Esophagus squamous epithelium (tissue), 5 donors: ENCODE measurements at places on chromosomes 3 and 15.

GRCh38 chr15:32676169-32676568, 34.7 kb downstream of the SCG5 start:
- no peak for DNase-seq

DNA sequence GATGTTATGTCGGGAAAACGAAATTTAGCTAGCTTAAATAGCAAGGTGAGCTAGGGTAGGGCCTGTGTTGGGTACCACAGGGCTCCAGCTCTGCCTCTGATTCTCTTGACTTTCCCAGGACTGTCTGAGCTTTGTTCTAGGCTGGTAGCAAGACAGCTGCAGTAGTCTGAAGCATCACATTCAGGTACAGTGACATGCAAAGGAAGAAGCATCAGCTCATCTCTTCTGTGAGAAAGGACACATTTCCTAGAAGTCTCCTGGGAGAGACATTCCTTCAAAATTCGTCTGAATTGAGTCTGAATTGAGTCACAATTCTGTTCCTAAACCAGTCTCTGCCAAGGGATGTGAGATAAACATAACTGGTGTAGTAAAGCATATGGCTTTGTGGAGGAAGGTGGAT, 8.5 kb upstream of the UBXN7 start:
- no peak for DNase-seq

- DNase-seq, result no peak
Measured at GRCh38 chr3:134094491-134094890, 64.8 kb upstream of the SLCO2A1 start.

DNA sequence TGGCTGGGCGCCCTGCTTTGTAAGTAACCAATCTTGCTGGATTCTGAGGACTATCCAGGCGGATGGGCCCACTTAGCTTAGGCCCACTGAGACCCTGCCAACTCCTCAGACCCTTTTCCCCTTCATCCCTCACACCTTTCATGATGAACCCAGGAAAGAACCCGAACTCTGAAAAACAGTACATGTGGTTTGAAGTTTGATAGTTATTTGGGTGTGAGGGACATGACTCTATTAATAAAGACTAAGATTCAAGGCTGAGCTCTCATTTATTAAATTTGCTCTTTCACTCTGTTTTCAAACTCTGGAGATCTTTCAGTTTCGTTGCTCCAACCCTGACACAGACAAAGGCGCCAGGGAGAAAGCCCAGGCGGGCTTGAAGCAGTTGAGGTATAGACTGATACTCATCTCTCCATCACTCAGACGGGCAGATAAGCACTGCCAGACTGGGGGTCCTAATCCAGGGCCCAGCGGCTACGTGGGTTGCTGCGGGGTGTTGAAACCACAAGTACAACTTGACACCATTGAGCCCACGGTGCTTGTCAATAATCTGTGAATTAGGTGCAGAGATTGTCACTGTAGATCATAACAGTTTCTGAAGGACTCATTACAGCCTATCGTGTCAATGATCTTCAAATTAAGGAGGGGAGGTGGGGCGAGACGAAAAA, 7.2 kb upstream of the SOX2 start:
- no peak for DNase-seq

DNA sequence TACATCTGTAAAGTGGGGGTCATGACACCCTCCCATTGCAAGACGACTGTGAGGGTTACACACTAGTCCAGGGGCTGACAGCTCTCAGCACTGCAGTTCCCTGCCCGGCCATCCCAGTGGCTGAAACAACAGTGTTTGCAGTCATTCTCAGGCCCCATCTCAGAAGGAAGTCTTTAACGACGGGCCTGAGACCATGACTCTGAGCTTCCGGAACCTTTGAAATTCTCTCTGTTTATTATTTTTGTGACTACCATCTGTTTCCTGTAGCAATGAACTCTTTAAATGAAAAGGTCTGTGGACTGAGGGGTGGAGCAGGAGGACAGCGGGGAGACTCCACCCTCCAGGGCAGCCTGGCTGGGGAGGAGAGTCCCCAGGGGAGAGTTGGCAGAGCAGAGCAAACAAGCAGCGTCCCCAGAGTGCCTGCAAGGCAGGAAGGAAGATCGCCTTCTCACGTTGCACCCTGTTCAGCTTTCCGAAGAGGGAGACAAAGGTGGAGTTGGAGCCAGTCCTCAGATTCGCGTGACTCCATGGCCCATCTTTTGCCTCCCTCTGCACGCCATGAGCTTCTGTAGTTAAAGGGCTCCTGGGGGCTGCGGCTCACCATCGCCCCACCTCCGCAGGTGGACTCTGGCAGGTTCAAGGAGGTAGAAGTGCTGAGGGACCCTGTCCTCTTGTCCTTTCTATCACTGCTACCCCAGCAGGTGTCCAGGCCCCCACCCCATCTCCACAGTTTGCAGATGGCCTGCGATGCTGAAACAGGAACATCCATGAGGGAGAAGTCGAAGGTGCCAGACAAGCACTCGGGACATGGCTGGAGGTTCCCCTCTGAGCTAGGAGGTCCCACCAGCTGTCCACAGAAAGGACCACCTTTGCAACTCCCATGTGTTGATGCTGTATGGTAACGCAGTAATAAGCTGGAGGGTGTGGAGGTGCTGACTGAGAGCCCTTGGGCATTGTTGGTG, 525.8 kb upstream of the PROK2 start:
- no peak for DNase-seq

DNA sequence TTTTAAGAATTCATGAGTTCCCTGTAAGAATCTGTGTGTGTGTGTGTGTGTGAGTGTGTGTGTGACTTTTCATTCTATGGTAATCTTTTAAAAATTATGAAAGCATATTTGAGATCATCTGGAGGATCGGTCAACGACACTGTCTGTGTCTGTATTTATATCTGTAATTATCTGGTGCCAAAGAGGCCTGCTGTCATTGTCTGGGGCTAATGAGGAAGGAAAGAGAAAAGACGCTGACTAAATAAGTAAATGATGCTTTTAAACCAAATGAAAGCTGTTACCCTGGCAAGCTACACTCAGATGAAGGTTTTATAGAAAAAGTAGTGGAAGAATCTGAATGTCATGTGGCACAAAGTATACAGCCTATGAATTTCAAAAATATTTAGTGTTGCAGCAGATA, 439.8 kb downstream of the RBMS3 start:
- no peak for DNase-seq

DNA sequence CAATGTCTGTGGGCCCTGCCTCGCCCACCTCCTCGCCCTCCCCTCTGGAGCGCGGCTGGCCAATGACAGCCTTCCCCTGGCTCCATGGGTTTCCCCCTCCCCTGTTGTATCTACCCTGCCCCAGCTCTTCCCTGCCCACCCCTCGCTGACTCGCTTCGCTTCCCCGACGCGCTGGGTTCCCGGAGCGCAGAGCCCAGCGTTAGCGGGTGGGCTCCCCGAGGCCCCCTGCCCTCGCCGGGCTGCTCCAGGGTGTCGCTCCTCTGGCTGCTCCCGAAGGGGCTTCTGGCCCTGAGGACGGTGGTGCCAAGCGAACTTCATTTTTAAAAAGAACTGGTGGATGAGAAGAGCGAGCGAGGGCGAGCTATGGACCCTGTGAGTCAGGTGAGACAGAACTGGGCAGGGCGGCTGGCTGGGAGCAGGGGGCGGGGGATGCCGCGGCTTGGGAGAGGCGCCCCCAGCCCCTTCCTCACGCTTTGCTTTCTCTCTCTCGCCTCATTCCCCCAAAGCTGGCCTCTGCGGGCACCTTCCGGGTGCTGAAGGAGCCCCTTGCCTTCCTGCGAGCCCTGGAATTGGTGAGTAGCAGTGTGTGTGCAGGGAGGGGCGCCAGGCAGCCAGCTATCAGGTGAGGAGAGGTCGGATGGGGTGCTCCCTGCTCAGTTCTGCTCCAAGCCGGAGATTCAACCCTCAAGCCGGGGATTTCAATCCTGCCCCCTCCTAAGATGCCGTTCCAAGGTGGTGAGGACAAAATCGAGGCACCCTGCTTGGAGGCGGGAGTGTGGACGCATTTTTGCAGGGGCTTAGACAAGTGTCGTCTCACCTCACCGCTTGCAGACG, at the start of gene SYNPR:
Gene SYNPR (plus strand): TSS at position 138 of the 834 bp plus-strand sequence.
- DNase-seq, result no peak

GRCh38 chr3:9204253-9204992, 45.0 kb downstream of the SRGAP3 start:
- no peak for DNase-seq

DNA sequence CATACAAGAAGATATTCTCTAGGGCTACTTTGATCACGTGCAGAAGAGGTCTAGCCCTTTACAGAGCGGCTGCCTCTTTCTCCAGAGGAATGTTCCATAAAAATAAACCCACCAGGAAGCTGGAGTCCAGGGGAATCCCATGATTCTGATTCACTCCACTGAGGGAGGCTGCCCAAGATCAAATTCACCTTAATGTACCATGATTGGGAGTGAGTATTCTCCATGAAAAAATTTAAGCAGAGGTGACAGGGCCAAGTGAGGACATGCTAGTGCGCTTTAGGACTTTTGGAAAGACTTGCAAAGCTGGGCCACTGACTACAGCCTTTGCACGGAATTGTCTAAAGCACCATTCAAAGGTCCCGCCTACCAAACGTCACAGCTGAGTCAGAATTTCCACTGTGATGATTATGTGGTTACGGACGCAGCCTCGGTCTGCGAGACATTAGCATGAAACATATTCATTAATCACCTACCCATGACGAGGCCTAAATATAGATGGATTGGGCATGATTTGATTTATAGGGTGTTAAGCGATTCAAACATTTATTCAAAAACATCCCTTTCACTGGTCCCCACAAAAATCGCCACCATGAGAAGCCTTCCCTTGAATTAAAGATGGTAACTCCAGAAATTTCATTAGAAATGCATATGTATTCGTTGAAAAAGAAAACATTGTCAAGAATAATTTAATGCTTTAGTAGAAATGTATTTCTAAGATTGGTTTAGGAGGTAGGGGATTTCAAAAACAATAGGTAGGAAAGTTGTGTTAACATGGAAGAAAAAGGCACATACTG, 152.6 kb downstream of the GREM1 start:
- no peak for DNase-seq

DNA sequence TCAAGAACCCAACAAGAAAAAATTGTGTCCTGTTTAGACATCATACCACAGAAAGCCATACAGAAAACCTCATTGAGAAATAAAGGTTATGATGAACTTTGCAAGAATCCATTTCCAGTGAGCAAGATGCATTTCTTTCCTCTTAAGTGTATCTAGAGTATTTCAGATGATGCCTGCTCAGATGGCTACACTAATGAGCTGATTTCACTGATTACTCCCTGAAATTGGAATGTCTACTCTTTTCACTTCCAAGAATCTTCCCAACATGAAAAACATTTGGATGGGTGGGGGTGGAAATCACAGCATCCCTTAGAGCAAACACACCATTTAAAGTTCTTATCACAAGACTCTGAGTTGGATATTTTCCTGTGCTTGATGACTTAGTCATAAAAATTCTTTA, 41.4 kb upstream of the IL12A start:
- no peak for DNase-seq

DNA sequence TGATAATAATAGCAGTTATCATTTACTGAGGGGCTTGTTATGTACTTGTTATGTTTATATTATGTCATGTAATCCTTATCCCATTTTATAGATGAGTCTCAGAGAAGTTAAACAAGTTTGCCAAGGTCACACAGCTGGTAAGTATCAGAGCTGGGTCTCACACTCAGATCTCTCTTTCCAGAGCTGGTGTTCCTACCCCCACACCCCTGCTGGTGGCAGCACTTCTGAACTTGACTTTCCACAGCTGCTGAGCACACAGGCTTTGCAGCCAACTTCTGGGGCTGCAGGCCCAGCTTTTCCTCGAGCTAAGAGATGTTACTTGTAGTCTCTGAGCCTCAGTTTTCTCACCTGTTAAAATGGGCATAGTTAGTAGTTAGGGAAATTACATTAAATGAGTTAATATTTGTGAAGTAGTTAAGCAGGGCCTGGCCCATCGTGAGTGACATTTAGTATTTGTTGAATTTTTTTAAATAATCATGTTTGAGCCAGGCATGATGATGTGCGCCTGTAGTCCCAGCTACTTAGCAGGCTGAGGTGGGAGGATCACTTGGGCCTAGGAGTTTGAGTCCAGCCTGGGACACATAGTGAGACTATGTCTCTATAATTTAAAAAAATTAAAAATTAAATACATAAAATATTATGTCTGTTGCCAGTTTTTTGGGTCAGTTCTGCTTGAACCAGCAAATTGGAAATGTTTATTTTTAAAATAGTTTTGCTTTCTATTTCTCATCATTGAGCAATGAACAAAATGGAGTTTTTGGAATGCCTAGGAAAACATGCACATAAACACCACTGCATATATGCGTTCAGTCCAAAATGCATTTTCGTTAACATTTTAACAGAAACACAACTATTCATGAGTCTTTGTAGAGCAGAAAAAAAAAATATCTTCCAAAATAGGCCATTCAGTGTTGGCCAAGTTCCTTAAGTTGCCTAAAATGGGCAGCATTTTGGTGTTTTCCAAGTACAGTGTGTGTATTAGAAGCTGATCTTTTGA, 87.3 kb downstream of the SMAD6 start:
- DNase-seq, result no peak

DNA sequence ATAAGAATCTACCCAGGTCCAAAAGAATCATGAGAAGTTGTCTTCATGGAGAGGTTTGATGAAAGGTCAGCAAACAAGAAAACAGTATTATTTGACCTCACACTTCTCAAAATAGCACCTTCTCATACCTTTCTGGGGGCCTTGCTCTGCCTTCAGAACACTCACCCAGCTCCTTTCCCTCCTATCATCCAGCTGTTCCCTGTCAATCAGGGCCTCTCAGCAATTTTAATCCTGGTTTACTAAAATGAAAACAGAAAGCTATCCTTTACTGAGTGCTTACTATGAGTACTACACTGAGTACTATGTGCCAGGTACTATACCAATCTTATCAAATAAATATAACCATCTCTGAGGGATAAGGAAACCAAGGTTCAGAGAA, 138.6 kb downstream of the GAP43 start:
- no peak for DNase-seq

GRCh38 chr3:169864270-169864669, 5.5 kb downstream of the LRRC31 start:
- DNase-seq, result no peak

DNA sequence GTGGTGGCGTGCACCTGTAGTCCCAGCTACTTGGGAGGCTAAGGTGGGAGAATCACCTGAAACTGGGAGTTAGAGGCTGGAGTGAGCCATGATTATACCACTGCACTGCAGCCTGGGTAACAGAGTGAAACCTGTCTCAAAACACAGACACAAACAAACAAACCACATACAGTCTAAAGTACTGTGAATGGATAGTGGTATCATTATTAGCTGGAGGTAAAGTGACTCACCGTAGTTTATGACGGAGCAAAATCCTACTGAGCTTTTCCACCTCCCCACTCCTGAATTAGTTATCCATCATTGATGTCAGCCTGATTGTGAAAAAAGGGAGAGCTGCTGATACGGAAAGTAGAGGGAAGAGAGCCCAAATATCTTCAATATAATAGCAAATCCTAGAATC, 3.2 kb upstream of the CNOT10 start:
- no peak for DNase-seq

DNA sequence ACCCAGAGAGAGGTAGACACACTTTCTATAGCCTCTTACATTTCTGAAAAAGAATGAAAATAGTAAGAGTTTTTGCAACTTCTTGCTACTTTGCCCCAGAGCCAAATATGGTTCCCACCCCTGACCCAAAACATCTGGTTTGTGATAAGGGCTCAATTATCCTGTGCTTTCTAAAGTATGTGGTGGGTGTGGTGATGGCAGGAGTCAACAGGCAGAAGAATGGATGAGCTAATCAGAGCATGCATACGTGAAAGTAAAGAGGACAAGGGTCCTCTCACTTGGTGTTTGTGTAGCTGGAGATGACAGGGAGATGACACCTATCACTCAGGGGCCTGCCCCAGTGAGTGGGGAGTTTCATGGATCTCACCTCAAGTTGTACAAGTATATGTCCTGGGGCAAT, 19.1 kb downstream of the KBTBD8 start:
- no peak for DNase-seq

GRCh38 chr15:74838746-74839525, 4.0 kb downstream of the ULK3 start:
- DNase-seq, result no peak

GRCh38 chr3:54304877-54305276, 182.5 kb downstream of the CACNA2D3 start:
- DNase-seq, result no peak
